ENCODE measurements at places on chromosomes 1 and 21. TPM values are rescaled to one million over a fixed set of nuclear protein-coding genes. Genes with fewer than 3 reads are reported as not detected.

DNA sequence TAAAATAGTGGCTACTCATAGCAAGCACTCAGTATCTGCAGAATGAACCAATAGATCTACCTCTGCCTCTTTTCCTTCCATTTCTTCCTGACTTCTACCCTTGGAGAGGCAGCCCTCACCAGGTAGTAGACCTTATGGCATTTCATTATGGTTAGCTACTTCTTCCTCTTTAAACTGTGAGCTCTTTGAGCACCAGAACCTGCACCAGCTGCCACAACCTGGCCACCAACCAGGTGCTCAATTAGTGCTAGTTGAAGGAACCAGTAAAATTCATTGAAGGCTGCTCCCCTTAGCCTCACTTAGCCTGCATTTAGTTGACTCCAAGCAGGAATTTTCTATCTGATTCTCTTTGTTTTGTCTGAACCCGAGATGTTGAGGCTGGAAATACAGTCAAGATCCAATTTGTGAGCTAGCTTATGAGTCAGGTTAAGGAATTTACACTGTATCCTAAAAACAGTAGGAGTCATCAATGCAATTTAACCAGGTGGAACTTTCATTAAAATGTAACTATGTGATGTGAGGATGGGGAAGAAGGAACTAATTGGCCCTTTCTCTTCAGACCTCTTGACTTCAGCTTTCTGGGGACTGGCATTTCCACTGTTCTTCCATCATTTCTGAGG is 81.5 kb upstream of the UBE2U start:
- no peak overlapping the region for H3K27ac ChIP-seq
- no peaks in the 10 kb centered on the region for H3K36me3 ChIP-seq
- DNase-seq = no peak
- H3K4me1 ChIP-seq = no peaks in the 10 kb centered on the region

DNA sequence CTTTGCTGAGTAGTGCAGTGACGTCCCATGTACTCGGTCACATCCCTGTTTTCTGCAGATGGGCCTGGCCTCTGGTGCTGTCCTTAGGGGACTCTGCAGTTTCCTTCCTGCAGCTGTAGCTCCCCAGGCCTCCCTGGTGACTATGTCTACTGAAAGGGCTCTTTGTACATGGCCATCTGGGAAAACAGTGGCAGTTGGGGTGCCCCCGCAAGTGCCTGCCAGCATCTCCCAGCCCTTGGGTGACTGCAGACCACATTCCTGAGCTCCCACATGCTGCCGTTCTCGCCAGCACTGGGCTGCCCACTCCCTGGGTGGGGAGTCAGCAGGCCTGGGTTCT is 37.5 kb upstream of the KCNA10 start:
- DNase-seq = no peak
- H3K27me3 ChIP-seq = no peaks in the 10 kb centered on the region
- H3K36me3 ChIP-seq = no peaks in the 10 kb centered on the region
- no peak overlapping the region for H3K4me3 ChIP-seq
- H3K27ac ChIP-seq = no peak overlapping the region
- H3K4me1 ChIP-seq = peaks cover 14% of the 10 kb centered on the region

- no peak for DNase-seq
- H3K36me3 ChIP-seq = no peaks in the 10 kb centered on the region
- H3K4me3 ChIP-seq = no peak overlapping the region
- no peaks in the 10 kb centered on the region for H3K27me3 ChIP-seq
- H3K27ac ChIP-seq = no peak overlapping the region
These were observed 24.9 kb upstream of the NHLH2 start for GRCh38 chr1:115865704-115866380.

LAX1 gene
- not detected for total RNA-seq

EBNA1BP2 gene
- 34.0 TPM for total RNA-seq

SLC45A1 gene
- total RNA-seq = 3.0 TPM

NR0B2 gene
- total RNA-seq = 19.0 TPM

NHLH1 gene
- total RNA-seq = not detected

LCE1F gene
- not detected for total RNA-seq
